ENCODE measurements at places on chromosomes 1 and 21.

DNA sequence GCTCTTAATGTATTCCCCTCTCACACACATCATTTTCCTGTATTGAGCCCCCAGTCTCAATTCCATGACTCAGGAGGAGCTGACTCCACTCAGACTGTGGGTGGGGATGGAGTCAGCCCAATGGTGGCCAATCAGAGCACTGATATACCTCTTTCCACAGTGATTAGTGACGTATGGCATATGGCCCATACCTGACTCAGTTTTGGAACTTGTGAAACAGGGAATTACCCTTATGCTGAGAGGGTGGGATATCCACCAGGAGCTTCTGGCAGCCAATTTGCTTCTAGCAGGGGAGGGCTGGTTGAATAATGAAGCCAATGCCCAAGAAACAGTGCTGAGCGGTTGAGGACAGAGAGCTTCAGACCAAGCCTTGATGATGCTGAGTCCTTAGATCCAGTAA, 86.4 kb upstream of the SPATA6 start:
- no peak for DNase-seq

GRCh38 chr1:203555511-203556046, 61.6 kb downstream of the OPTC start:
- DNase-seq = no peak

- no peak for DNase-seq
These were observed 43.5 kb upstream of the TRAPPC10 start for GRCh38 chr21:43968410-43969114.

GRCh38 chr1:11441211-11441952, 37.6 kb upstream of the DISP3 start:
- DNase-seq = no peak

- no peak for DNase-seq
These were observed 517 bp downstream of the IPO13 start for GRCh38 chr1:43947061-43947873.

GRCh38 chr1:225808136-225808535, 1.8 kb upstream of the EPHX1 start:
- DNase-seq = no peak

- no peak for DNase-seq
These were observed 137.5 kb downstream of the GABPA start for GRCh38 chr21:25872271-25872670.

DNA sequence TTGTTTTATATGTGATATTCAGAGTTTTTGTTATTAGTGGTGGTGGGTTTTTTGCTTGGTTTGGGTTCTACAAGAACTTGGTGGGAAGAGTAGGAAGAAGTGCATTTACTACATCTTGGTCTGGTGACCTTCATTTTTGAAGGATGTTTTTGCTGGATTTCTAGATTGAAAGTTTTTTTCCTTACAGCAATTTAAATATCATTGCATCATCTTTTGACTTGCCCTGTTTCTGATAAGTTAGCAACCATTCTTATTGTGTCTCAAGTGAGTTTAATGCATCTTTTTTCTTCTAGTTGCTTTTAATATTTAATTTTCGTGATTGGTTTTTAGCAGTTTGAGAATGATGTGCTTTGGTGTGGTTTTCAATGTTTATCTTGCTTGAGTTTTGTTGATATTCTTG, 447.7 kb downstream of the DISC1 start:
- DNase-seq = no peak
